ENCODE measurements at places on chromosomes 12 and 14.

DNA sequence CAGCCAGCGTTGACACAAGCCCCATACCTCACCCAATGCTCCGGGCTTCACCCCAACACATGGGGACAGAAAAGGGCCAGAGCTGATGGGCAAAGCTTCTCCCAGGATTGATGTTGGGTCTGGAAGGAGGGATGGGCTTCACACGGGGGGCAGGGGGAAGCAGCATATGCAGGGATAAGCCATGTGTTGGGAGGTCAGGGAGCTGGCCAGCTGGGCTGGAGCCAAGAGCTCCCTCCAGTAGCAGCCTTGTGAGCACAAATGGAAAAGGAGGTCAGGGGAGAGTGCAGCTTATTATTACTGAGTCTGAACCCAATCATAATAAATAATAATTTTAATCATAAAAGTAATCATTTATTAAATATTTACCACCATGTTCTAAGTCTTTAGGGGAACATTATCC is 9.3 kb downstream of the PLEKHD1 start:
- no peak for DNase-seq

GRCh38 chr14:25803386-25804018 is 753.6 kb upstream of the STXBP6 start:
- DNase-seq = no peak

- DNase-seq = no peak
These were observed 33.0 kb downstream of the UBR7 start for GRCh38 chr14:93239869-93240677.

DNA sequence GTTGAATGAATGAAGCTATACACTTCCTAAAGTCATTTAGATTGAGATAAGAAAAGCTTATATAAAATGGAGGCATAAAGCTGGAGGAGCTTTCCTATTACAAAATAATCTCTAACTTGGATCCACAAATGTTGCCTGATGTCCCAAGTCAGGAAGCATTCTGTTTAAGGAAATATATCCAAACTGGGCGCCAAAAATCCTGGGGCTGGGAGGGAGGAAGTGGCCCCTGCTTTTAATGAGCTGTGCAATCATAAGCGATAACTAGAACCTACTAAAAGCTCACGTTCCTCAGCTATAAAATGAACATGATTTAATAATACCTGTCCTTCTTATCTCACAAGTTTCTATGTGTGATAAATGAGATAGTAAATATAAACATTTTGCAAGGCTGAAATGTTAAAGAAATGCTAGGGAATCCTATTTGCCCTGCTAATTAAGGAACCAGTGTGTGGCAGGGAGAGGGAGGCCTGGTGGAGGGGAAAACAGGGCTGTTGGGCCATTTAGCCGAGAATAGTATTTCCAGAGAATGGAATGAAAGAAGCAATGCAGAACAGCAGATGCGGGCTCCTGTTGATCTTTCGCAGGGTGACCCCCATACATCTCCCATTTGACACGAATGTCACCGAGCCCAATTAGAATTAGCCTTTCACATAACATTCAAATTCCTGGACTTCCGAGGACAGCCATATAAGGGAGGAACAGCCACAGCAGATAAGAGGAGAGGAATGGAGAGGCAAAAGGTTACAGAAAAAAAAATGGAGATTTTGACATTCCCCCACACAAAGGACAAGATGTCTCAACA is 25.9 kb downstream of the DUSP6 start:
- no peak for DNase-seq

GRCh38 chr12:90546511-90546910 is 408.5 kb downstream of the CCER1 start:
- no peak for DNase-seq

- DNase-seq = no peak
These were observed 5.7 kb downstream of the MAP3K9 start for GRCh38 chr14:70803321-70804310.

- DNase-seq = no peak
These were observed 2.6 kb downstream of the ARF6 start for GRCh38 chr14:49895480-49895879.

Measured in naive thymus-derived CD8-positive, alpha-beta T cell (primary cell).